ENCODE measurements at places on chromosomes 7 and 10. TPM values are rescaled to one million over a fixed set of nuclear protein-coding genes. Genes with fewer than 3 reads are reported as not detected.

DNA sequence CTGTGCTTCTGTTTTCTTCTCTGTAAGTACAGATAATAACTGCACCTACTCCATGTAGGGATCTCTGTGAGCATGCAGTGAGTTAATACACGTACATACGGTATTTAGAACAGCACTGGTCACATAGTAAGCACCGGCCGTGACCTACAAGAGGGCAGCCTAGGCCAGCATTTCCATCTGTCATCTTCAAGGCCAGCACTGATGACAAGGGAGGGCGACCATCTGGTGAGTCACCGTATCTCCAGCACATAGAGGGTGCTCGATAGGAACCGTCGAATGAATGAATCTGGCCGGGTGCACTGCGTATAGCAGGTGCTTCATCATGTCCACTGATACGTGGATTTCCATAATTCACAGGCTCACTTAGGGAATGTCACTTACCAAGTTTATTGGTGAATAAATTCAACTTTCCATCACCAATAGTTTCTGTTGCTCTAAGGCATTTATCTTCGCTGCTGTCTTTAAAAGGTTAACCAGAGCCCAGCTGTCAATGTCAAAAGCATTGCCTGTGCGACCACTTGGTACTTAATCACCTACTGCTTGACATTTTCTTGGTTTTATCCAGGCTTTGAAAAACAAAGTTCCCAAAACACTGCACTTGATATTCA, 8.3 kb downstream of the NOD1 start:
- no peak for DNase-seq

GRCh38 chr10:126930883-126931503, 25.8 kb downstream of the DOCK1 start:
- no peak for DNase-seq

GRCh38 chr7:94507462-94507861, 2.1 kb upstream of the CASD1 start:
- no peak for DNase-seq

DNA sequence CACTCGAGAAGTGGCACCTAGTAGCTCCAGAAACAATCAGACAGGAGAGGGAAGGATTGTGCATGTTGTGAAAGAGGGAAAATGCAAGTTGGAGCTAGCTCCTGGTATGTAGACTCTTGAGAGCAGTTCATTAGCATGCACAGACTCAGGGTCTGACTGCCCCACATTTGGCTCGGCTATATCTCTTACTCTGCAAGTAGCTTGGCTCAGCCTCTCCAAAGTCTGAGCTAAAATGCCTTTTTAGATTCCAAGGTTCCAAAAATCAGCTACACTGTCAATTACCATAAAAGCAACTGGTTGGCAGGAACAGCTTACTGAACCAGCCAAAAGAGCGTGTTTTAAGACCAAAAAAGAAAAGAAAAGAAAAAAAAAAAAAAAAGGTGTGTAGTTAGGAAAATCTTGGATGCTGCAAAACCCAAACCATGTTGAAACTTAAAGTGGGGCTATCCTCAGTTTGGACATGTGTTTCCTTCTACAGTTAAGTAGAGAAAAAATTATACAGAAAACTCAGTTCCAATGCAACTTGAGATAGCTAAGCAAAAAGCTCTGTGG, 65.5 kb downstream of the MKX start:
- no peak for DNase-seq

Gene PLXDC2
- polyA plus RNA-seq, result 7.1 TPM

Gene PDK4
- polyA plus RNA-seq, result 153 TPM

Gene GRID2IP
- polyA plus RNA-seq, result 0.46 TPM

Gene HPSE2
- polyA plus RNA-seq, result 0.14 TPM

Gene SBDS
- polyA plus RNA-seq, result 121 TPM

Data from thymus (tissue), 14 donors.